Neural progenitor cell (in vitro differentiated cells): ENCODE measurements at places on chromosomes 3 and 15.
A peak's percentile ranks its signal among the peaks of the same experiment; 100 is the strongest.

DNA sequence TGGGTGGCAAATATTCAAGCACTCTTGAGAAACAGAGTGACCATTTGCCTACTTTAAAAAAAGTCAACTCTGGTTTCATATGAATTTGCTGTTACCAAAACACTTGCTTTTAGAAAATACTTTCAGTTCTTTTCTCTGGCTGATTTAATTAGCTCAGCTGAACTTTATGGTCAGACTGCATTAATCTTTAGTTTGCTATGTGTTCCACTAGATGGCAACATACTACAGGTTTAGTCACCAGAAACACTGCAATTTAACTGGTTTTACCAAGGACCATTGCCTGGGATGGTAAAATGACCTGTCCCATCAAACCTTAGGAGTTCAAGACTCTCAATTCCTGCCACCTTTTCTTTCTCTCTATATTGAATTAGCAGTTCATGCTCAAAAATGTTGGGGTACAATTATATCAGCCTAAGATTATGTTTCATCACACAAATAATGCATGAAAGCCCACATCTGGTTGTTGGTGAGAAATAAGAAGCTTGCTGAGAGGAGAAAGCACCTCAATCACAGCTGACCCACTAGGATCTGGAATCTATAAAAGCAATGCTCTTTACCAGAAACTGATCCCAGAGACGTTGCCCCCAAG is 14.2 kb downstream of the EIF4E3 start:
- DNase-seq = peak; percentile 65

DNA sequence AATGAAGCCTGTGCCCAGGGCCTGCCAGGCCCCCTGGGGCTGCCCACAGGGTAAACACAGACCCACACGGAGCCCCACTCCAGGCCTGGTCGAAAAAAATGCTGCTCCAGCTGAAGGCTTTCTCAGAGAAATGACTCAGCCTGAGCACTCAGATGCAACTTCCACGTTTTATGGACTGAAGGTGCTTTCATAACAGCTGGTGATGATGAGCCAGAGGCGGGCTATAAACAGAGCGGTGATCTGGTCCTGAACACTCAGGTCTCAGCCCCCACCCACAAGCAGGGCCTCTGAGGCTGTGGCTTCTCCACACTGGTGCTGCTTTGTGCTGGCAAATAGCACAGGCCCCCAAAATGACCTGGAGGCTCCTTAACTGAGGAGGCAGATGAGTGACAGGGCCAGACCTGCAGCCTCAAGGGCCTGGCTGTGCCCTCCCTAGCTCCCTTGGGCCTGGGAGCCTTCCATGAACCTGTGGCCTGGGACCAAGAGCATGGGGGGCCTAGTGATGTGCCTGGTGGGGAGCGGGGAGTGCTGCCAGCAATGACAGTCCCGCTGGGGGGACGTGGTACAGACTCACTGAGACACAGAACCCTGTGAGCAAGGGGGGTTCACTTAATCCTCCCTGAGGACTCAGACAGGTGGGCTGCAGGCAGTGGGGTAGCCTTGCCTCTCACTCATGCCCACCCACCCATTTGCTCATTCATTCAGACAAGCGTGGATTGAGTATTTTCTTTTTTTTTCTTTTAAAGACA is 23.0 kb upstream of the FURIN start:
- DNase-seq = no peak

GRCh38 chr3:119367000-119367399 is 72.8 kb downstream of the ARHGAP31 start:
- DNase-seq = no peak

GRCh38 chr3:141699324-141699723 is 38.8 kb upstream of the RNF7 start:
- no peak for DNase-seq

- no peak for DNase-seq
Measured at GRCh38 chr3:81758275-81758674, 3.2 kb downstream of the GBE1 start.

- no peak for DNase-seq
Measured at GRCh38 chr3:105274536-105274935, 92.2 kb upstream of the ALCAM start.

GRCh38 chr15:70092464-70093027 is 5.2 kb downstream of the TLE3 start:
- DNase-seq = no peak

GRCh38 chr15:73724212-73724611 is 28.9 kb downstream of the INSYN1 start:
- peak; percentile 25 for DNase-seq

DNA sequence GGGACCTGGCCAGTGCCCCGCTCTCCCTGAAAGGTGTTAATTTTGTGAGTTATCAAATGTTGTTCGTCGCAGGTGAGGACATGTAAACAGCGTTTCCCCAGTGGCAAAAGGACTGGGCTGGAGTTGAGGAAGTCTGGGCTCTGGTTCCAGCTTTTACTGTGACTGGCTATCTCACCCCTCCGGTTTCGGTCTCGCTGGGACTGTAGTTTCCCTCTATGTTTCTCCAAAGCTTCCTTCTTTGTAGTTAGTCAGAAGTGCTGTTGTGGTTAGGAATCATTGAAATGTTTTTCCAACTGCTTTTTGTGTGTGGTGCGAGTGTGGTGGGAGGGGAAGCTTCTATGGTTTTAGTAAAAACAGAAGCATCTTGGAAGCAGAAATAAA is 990 bp upstream of the CLDN1 start:
- no peak for DNase-seq

DNA sequence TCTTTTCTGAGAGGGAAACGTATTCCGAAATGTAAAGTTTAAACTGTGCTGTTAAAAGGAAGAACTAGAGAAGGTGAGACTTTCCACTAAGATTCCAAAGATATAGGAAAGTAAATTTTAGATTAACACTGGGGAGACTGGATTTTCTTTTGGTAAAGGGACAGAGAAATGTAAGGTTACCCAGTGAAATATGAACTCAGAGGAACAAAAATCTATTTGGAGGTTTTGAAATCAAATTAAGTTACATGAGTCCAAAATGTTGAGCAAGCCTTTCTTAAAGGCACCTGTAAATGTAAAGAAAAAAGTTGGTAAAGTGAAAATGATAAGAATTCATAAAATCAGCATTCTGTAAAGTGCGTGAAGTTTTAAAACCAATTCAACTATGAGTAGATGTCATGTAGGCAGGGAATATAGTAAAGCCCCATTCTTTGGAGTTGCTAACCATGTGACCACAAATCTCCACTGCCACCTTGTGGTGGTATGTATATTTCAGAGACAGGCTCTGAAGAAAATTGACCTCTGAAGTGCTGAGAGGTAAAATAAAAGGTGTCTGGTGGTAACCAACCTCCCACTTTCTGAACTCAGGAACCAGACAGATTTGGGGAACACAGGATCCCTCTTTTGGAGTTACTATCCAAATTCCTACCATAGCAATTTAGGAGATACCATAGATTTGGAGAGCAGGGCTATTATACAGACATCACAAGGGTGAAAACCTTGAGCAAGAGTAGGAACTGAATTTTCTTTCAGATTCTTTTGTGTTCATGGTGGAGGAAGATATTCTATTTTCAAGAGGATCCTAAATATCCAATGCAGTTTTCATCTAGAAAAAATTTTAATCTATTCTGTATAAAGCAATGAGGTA is 215.3 kb downstream of the ROBO2 start:
- DNase-seq = peak; percentile 80

DNA sequence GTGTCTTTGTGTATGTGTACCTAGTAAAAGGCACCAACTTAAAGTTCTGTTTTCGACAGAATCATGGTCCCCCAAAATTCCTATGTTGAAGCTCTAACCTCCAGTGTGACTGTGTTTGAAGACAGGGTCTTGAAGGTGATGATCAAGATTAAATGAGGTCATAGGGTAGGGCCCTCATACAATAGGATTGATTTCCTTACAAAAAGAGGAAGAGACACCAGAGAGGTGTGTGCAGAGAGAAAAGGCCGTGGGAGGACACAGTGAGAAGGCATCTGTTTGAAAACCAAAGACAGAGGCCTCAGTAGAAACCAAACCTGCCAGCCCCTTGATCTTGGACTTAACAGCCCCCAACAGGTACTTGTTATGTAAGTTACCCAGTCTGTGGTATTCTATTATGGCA is 52.0 kb upstream of the CORO2B start:
- no peak for DNase-seq

GRCh38 chr3:140384028-140384771 is 293.7 kb upstream of the TRIM42 start:
- no peak for DNase-seq

DNA sequence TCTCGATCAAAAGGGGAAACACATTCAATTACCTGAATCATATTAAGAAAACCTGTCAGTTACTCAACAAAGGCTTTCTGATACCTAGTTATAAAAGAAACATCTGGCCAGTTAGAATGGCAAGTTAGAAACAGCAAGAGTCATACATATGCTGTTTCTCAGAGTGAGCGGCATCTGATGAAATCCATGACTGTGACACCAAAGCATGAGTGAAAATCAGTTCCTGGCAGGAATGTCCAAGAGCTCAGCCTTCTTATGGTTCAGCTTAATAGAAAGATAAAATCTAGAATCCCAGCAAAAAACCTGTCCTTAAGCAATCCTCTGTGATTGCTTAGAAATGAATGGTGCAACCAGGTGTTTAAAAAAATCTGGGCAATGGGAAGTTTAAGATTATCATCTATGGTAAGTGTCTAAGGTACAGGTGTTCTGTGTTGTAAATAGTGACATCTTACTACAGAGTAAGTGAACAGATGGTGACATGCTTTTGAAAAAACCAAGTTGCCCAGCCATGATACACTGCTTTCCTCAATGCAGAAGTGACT is 18.8 kb downstream of the B4GALT4 start:
- DNase-seq = no peak

DNA sequence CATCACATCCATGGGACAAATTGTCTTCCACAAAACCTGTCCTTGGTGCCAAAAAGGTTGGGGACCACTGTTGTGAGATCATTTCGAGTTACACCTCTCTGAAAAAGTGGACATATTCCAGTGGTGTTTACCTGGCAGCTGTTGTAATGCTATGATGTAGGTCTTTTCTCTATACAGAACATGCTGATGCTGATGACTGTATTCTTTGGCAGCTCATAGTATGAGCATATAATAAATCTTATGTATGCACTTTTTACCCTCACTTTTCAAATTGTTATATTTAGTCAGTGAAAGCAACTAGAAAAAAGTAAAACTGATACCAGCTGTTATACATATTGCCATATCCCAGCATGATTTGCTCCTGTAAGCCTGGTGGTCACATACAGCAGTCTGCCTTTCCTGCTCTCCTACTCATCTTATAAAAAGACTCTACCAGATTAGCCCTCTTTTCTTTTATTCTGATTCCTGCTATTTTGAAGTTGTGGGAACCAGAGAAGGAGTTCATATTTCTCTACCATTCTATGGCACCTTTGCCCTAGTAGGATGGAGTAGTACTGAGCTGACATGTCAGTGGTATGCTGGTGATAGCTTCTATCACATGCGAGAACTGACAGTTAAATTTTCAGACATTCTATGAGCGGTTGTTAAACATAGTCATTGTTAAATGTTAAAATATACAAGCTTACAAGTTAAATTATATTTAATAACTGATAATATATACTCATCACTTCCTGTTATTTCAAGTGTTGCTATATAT is 128.7 kb downstream of the FNDC3B start:
- no peak for DNase-seq

DNA sequence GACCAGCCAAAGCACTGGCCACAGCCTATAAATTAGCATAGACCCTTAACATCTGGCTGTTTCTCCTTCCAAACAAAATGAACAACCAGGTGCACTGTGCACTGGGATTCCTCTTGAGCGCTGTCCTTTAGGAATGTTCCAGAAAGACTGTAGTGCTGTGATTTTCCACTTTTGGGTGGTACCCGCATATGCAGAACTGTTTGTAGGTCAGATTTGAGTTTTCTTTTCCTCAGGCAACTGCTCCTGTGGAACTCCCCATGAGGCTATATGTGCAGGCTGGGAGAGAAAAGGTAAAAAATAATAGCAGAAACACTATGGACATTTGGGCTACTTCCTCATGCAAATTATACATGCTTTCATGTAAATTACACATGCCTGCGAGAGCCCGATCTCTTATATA is 139.1 kb downstream of the CHST2 start:
- DNase-seq = no peak

DNA sequence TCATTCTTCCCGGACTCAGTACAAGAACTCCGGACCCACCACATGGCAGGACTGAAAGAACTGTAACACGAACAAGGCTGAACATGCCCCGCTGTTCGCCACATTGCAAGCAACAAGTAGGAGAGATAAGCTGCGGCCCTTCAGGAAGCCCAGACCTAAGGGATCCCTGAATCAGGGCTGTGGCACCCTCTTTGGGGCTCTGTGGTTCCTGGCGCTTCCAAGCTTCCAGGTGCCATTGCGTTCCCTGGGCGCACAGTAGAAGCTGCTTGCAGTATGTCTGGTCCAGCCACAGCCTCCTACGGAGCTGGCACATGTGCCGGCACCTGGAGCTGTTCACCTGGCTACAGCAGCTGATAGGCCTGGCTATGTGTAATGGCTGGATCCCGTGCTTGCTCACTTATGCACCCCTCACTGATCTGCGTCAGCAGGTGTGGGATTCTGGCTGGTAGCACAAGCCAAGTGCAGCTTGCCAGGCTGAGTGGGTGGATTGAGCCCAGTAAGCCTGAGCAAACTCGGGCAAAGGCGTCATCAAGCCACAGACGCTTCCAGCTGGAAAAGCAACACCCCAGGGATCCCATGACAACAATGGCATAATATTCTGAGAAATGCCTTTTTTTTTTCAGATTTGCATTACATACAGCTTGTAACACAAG is 748.6 kb upstream of the GBE1 start:
- no peak for DNase-seq

- DNase-seq = no peak
Measured at GRCh38 chr15:96264801-96265515, 65.5 kb upstream of the NR2F2 start.

DNA sequence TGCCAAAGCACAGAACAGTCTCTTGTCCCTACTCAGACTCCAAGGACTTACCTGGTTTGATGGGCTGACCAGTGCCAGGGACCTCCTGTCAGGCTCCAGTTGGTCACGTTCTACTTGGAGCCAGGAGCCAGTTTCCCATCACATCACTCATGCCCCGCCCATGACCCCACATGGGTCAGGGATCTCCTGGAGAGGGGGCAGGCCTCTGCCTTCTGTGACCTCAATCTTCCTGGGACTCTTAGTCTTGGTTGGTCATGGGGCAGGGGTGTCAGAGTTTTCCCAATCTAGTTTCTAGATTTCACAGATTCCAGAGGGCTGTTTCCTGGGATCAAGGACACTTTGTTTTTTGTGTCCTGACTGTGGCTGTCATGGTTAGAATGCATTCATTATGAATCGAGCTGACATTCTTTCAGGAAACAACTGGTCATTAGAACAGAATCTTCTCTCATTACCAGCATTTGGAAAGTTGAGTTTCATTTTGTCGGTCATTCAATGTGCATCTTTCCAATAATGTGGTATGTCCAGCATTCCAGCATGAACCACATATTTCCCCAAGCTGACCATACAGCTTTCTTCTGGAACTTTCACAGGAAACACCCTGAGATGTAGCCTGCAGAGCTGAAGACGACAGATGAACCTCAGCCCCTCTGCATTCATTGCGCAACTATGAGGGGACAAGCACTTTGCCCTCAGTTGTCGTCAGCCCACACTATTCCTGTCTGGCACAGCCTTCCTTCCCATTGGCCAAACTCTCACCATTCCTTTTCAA is 19.8 kb downstream of the CYP19A1 start:
- DNase-seq = no peak
